ENCODE measurements at places on chromosomes 13 and 19.

GRCh38 chr19:10636304-10636972 lies 11.1 kb downstream of the SLC44A2 start:
- no peak for DNase-seq

DNA sequence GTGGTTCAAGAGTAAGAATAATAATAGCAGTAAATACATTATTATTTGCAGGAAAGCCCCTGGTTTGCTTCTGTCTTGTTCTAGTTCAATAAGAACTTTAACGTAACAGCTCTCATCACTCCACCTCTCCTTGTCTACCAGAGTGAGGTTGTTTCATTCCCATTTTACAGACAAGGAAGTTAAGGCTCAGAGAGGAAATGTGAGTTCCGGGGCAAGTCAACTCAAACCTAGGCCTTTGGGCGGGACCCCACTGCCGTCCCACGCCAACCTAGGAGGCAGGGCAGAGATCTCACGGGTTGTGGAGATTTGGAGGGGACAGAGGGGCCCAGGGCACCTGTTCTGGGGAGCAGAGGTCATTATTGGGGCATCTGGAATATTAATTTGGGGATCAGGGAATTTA lies 1.5 kb downstream of the MAP4K1 start:
- no peak for DNase-seq

DNA sequence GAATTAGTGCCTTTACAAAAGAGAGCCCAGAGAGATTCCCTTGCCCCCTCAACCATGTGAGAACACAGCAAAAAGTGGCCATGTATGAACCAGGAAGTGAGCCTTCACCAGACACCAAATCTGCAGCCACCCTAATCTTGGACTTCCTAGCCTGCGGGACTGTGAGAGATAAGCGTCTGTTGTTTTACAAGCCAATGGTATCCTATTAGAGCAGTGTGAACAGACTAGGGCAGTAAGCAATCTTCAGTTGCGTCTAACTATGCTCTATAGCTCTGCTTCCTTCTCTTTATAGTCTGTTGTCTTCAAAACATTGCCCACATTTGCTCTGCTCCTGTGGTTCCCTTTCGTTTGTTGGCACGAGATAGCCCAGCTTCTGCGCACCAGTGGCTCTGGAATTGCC lies 109.5 kb upstream of the FNDC3A start:
- no peak for DNase-seq

- DNase-seq, result no peak
Measured at GRCh38 chr19:2478756-2479555, 3.0 kb downstream of the GADD45B start.

DNA sequence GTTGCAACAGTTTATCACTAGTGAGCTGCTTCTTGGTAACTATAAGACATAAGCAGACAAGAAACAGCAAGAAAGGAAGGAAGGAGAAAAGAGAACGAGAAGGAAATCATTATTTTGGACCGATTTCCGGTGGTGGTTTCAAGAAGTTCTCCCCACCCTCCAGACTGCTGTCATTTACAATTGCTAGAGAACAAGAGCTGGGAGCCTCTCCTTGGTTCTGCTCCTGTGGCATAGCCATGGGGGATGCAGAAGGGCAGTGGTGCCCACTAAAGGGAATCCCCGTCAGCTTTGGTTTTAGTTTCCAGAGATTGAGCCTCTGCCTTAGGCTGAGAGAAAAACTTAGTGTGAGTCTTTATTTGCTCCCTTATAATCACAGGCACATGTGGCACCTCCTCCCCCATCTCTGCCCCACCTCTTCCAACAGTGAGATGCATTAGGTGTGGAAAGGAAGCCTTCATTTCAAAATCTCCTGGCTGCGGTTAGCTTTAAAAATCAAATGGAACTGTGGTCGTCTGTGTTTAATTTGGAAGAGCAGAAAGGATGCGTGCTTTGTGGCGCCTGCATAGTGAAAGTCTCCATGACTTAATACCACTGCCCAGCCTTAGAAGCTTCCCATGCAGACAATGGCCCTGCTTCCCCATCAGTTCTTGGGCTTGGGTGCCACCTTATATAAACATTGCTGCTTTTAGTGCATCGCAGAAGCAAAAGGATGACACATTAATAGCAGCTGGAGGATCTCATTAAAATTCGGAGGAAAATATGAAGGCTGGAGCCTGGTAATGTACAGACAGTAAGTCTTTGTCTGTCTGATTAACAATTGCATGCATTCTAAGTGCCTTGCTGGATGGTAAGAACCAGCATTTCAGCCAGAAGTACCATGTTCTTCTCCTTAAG lies 25.0 kb downstream of the LRCH1 start:
- DNase-seq, result no peak
